Cardiac muscle cell (in vitro differentiated cells and primary cell): ENCODE measurements at places on chromosomes 7 and 10. TPM values are rescaled to one million over a fixed set of nuclear protein-coding genes. Genes with fewer than 3 reads are reported as not detected.

DNA sequence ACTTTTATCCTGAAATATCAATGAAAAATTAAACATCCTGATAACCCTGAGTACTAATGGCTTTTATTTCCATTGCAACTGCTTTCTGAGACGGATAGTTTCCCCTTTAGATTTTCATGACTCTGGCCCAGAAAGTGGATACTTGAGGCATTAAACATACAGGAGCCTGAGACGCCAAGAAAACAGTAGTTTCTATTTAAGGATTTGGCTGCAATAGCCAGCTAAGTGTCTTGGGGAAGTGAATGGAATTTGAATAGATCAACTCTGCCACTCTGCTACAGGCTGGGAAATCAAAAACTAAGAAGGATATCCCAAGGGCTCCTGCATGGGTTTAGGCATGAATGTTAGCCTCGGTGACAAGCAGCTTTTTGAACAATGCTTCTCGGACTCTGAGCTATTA lies 24.7 kb upstream of the GPAM start:
- no peaks in the 10 kb centered on the region for H3K36me3 ChIP-seq
- DNase-seq: no peak
- peaks cover 4% of the 10 kb centered on the region for H3K4me1 ChIP-seq
- H3K27me3 ChIP-seq: no peaks in the 10 kb centered on the region

DNA sequence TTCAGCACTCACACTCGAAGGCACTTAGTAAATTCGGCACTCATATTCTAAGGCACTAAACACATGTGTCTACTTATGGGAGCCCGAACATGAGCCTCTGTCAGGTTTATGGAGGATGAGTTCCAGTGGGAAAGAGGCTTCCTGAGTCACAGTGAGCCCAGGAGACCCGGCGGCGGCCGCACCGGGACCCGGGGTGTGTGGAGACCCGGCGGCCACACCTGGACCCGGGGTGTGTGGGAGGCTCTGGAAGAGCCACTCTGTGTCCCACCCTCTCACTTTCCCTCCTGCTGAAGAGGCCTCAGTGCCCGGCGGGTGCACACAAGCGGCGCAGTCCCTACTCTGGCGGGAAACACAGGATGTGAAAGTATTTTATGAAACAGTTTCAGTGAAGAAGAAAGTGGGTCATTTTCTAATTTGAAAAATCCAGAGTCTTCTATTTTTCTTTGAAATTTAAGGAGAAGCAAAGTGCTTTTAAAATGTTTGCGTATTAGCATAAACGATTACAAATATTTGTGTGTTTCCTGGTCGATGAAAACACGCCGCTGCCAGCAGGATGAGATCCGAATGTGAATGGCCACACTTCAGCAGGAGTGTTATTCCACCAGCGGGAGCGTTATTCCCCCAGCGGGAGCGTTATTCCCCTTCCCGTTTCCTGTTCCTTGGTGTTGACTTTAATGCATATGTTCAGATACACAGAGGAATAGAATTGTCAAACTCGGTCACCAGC lies 625.1 kb downstream of the DNAJB6 start:
- peaks cover 7% of the 10 kb centered on the region for H3K27me3 ChIP-seq
- H3K27ac ChIP-seq: no peak overlapping the region
- H3K36me3 ChIP-seq: no peaks in the 10 kb centered on the region
- no peaks in the 10 kb centered on the region for H3K4me1 ChIP-seq
- H3K4me3 ChIP-seq: no peak overlapping the region

- H3K4me1 ChIP-seq: no peaks in the 10 kb centered on the region
- no peak for DNase-seq
- H3K36me3 ChIP-seq: peaks cover 3% of the 10 kb centered on the region
- H3K27me3 ChIP-seq: no peaks in the 10 kb centered on the region
- no peak overlapping the region for H3K4me3 ChIP-seq
These were observed 6.8 kb downstream of the ORAI2 start for GRCh38 chr7:102439963-102440795.

DNA sequence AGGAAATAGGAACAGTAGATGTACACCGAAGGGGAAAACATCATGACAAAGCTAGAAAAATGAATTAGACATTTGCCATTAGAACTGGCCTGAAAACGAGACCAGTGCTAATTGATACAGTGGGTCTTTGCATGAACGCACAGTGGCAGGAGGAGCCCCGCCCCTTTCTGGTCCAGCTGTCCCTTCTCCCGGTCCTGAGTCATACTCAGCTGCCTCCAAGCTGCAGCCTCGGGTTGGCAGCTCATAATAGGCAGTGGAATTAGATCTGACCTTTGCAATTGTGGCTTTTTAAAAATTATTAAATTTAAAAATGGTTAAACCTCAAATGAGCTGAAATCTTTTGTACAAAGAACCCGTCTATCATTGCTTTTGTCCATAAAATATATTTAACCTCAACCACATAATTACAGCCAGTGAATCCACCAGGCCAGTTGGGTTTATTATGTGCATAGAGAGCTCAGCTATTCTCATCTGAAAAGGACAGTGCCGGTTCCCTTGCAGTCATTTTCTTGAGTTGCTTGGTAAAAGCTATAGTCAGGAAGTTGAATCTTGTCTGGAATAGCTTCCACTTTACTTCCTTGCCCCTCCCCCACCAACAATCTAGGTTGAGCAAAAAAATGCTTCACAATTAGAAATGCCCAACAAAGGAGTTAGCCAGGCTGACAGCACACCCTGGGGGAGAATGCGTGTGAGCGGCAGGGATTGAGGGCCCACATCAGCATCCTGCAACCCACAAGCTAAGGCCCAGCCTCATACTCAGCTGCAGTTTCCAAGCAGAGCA lies 147.1 kb downstream of the BUB3 start:
- H3K4me3 ChIP-seq: no peak overlapping the region
- H3K27ac ChIP-seq: no peak overlapping the region
- H3K27me3 ChIP-seq: no peaks in the 10 kb centered on the region
- DNase-seq: peak; percentile 66
- H3K36me3 ChIP-seq: no peaks in the 10 kb centered on the region
- no peaks in the 10 kb centered on the region for H3K4me1 ChIP-seq

DNA sequence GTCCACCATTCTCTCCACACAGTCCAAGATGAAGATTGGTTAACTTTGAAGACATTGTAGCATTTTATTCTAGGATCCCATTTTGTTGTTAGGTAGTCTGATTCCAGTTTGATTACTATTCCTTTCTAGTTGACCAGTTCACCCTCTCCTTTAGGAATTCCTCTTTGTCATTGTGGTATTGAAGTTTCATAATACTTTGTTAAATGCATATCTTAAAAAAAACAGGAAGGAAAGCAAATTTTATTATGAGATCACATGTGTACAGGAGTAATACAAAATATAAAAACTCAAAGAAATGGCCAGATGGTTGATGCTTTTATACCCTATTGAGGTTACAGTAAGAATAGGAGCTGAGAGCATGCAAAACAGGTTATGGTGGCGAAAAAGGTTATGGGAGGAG lies 15.5 kb upstream of the SEMA3C start:
- H3K36me3 ChIP-seq: no peaks in the 10 kb centered on the region
- no peak overlapping the region for H3K27ac ChIP-seq
- DNase-seq: no peak
- no peak overlapping the region for H3K4me3 ChIP-seq
- H3K4me1 ChIP-seq: peaks cover 16% of the 10 kb centered on the region

- H3K4me1 ChIP-seq: peaks cover 7% of the 10 kb centered on the region
- no peak overlapping the region for H3K27ac ChIP-seq
- H3K4me3 ChIP-seq: no peak overlapping the region
- no peaks in the 10 kb centered on the region for H3K36me3 ChIP-seq
These were observed 143.1 kb upstream of the LRRTM3 start for GRCh38 chr10:66782776-66783175.

DNA sequence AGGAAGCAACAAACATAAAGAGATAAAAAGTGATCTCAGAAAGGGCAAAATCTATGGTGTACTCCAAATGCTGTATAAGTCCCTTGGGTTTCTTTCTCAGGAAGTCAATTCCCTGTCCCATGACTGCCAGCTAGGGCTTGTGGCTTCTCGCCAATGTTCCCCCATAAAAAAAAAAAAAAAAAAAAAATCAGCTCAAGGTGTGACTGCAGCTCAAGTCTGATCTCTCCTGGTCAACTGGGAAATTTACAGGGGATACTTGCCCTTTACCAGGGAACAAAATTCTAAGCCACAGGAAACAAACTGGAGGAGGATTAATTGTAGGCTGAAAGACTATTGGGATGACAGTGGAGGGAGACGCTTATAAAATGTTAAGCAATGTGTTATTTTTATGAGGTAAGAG lies 76.0 kb downstream of the PCGF5 start:
- peak; percentile 28 for DNase-seq
- no peak overlapping the region for H3K27ac ChIP-seq
- H3K27me3 ChIP-seq: peaks cover 25% of the 10 kb centered on the region
- no peaks in the 10 kb centered on the region for H3K36me3 ChIP-seq

- H3K27me3 ChIP-seq: no peaks in the 10 kb centered on the region
- no peak for DNase-seq
- no peaks in the 10 kb centered on the region for H3K4me1 ChIP-seq
- no peak overlapping the region for H3K4me3 ChIP-seq
These were observed 173.9 kb downstream of the PPP1R17 start for GRCh38 chr7:31860925-31861324.

GRCh38 chr10:62305813-62306212 lies 37.2 kb upstream of the RTKN2 start:
- H3K27ac ChIP-seq: no peak overlapping the region
- H3K27me3 ChIP-seq: no peaks in the 10 kb centered on the region
- DNase-seq: peak; percentile 5
- no peaks in the 10 kb centered on the region for H3K36me3 ChIP-seq

PIK3AP1 gene
- total RNA-seq: 2.0 and 2.7 TPM in 2 replicates

SUN3 gene
- total RNA-seq: not detected in 2 replicates

MRC1 gene
- total RNA-seq: 0.03 and 0.11 TPM in 2 replicates

ANKRD2 gene
- not detected in 2 replicates for total RNA-seq

FAM241B gene
- total RNA-seq: 8.5 and 13.7 TPM in 2 replicates

CDC14C gene
- total RNA-seq: not detected in 2 replicates

VIM gene
- total RNA-seq: 904 and 1,157 TPM in 2 replicates
